ENCODE measurements at places on chromosomes 5 and 9.

- H3K27me3 ChIP-seq, result no peaks in the 10 kb centered on the region
- H3K36me3 ChIP-seq, result peaks cover 2% of the 10 kb centered on the region
- H3K4me1 ChIP-seq, result peaks cover 30% of the 10 kb centered on the region
Measured at GRCh38 chr9:127903557-127904475, 4.4 kb upstream of the ST6GALNAC6 start.

GRCh38 chr5:82354543-82354942 lies 76.4 kb upstream of the RPS23 start:
- H3K36me3 ChIP-seq, result no peaks in the 10 kb centered on the region
- H3K4me3 ChIP-seq, result no peak overlapping the region
- no peaks in the 10 kb centered on the region for H3K27me3 ChIP-seq
- H3K4me1 ChIP-seq, result peaks cover 13% of the 10 kb centered on the region
- H3K27ac ChIP-seq, result no peak overlapping the region

- H3K36me3 ChIP-seq, result no peaks in the 10 kb centered on the region
- no peak overlapping the region for H3K4me3 ChIP-seq
- H3K27me3 ChIP-seq, result no peaks in the 10 kb centered on the region
- H3K4me1 ChIP-seq, result no peaks in the 10 kb centered on the region
- peak; percentile 31 for DNase-seq
Measured at GRCh38 chr5:119288379-119289033, 67.3 kb upstream of the TNFAIP8 start.

DNA sequence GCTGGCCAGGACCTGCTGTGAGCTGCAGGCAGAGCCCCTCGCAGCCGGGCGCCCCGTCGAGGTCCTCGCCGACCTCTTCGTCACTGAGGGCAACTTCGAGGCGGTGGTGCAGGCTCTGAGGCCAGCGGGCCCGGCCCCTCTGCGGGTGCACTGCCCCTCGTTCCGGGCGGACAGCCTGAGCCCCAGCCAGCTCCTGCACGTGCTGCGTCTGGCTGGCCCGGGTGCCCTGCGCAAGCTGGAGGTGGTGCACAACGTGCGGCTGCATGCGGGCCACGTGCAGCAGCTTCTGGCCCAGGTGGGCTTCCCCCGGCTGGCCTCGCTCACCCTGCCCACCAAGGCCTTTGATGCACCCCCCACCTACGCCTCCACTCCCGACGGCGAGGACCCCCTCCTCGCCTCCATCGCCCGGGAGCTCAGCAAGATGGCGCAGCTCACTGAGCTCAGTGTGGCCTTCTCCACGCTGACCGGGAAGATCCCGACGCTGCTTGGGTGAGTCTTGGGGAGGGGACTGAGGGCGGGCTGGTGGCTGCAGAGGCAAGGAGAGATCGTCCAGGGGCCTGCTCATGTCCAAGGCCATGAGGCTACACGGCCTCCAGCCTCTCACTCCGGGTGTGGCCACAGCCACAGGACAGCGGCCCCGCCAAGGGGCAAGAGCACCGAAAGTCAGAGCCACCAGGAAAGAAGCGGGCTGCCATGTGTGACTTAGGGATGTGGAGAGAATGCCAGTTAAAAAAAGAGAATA lies 825 bp downstream of the LRRC14B start:
- H3K36me3 ChIP-seq, result no peaks in the 10 kb centered on the region
- H3K27me3 ChIP-seq, result peaks cover 4% of the 10 kb centered on the region
- no peak overlapping the region for H3K27ac ChIP-seq

- no peak for DNase-seq
- H3K4me3 ChIP-seq, result no peak overlapping the region
- H3K27me3 ChIP-seq, result no peaks in the 10 kb centered on the region
- no peaks in the 10 kb centered on the region for H3K36me3 ChIP-seq
- H3K27ac ChIP-seq, result no peak overlapping the region
Measured at GRCh38 chr9:89866701-89867100, 261.9 kb downstream of the GADD45G start.

- no peak for DNase-seq
- H3K4me1 ChIP-seq, result no peaks in the 10 kb centered on the region
- H3K4me3 ChIP-seq, result no peak overlapping the region
- no peak overlapping the region for H3K27ac ChIP-seq
- H3K27me3 ChIP-seq, result peaks cover 7% of the 10 kb centered on the region
Measured at GRCh38 chr9:129390541-129390940, 212.5 kb upstream of the IER5L start.

DNA sequence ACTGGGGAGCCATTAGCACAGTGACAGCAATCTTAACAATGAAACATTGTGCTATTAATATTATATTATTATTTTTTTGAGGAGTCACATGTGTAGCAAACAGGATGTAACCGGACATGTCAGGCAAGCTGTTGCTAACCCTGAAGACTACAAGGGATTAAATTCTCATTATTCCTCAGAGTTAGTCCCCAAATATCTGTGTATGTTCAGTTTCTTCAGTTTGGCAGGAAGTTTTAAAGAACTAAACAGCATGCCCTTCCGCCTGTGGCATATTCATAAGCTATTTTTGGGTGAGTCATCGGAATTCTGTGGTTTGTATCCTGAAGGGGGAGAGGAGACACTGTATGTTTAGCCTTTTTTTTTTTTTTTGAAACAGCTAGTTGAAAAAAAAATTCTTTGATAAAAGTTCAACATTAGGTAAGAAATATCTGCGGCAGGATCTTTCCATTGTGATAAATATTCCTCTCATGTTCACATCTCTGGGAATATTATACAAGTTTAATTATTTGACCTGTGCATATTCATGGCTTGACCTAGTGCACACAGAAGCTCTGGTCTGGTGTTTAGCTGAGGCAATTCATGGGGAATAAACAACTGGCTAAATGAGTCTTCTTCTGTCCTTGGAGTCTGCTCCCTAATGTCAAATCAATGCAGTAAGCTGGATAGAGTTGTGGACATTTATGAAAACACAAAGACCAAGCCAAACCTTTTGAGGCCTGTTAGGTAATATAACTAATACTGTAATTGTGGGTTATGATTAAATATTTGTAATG lies 202.7 kb upstream of the CDKN2B start:
- H3K27ac ChIP-seq, result peak overlapping the region; percentile 49
- DNase-seq, result peak; percentile 92
- H3K4me1 ChIP-seq, result peaks cover 14% of the 10 kb centered on the region
- no peaks in the 10 kb centered on the region for H3K27me3 ChIP-seq

GRCh38 chr5:27594141-27594540 lies 555.8 kb upstream of the CDH9 start:
- no peak for DNase-seq
- no peak overlapping the region for H3K4me3 ChIP-seq
- no peak overlapping the region for H3K27ac ChIP-seq
- no peaks in the 10 kb centered on the region for H3K36me3 ChIP-seq

DNA sequence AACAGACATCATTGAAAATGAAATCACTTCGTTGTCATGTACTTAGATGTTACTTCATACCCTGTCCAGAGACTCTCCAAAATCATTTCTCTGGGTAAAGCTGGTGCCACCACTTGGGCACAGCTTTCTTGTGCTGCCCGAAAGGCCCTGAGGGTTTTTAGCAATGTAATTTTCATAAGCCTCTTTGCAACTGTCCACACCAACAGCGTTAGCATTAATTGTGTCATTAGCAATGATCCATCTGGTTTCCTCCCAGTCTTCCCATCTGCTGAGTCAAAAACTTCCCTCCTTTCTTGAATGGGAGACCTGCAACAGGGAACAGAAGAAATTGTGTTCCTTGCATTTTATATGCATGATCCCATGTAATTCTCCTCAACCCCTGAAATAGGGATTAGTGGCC lies 8.6 kb upstream of the MSX2 start:
- no peaks in the 10 kb centered on the region for H3K36me3 ChIP-seq
- peaks cover 12% of the 10 kb centered on the region for H3K27me3 ChIP-seq
- no peak overlapping the region for H3K4me3 ChIP-seq
- H3K4me1 ChIP-seq, result no peaks in the 10 kb centered on the region

- peaks cover 3% of the 10 kb centered on the region for H3K4me1 ChIP-seq
- peaks cover 2% of the 10 kb centered on the region for H3K36me3 ChIP-seq
- no peak overlapping the region for H3K27ac ChIP-seq
- no peak overlapping the region for H3K4me3 ChIP-seq
- no peaks in the 10 kb centered on the region for H3K27me3 ChIP-seq
Measured at GRCh38 chr5:172002840-172003512, 3.5 kb downstream of the FBXW11 start.

DNA sequence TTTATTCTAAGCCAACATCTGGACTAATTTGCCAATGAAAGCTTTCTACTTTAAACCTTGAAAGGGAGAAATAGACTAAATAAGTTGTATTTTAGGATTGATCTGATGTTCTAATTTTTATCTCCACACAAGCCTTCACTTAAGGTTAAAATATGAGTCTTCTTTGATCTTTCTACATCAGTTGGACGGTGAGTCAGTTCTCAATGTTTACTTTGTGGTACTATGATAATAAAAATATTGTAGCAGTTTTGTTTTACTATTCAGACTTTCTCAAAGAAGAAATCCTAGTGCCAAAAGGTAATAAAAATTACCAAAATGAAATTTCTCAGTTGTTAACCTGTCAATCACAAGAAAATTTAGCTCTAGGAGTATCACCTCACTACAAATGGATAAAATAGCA lies 203.5 kb upstream of the RGMB start:
- H3K27me3 ChIP-seq, result no peaks in the 10 kb centered on the region
- H3K27ac ChIP-seq, result no peak overlapping the region
- H3K4me3 ChIP-seq, result no peak overlapping the region
- H3K36me3 ChIP-seq, result no peaks in the 10 kb centered on the region
- peaks cover 11% of the 10 kb centered on the region for H3K4me1 ChIP-seq
- DNase-seq, result peak; percentile 68

DNA sequence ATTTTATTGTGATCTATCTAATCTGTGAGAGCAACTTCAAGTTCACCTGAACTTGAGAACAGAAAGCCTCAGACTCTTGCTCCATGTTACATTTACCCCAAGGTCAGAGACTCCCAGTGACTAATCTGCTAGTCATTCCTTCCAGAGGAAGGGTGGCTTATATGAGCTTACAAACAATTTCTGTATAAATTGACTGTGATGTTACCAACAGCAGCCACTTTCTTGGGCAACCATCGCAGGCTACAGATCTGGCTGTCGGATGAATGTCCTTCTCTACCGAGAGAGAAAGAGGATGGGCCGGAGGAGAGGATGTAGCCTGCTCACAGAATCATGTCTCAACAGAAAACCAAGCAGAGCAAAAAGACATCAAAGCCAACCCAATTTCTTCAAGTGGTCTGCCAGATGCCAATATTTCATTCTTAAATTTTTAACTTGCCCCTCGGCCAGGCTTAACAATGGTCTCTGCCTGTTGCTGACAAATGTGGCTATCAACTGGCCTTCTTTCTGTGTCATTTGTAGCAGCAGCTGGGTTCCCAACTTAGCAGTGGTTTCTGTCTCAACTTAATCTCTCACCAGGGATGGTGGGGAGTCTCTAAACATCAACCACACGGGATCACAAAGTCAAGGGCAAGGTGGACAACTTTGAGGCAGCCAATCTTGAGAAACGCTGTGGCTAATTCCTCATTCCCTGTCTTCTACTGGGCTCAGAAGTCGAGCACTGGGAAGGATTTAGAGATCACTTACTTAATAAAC lies 81.3 kb downstream of the RAPGEF1 start:
- H3K4me1 ChIP-seq, result peaks cover 11% of the 10 kb centered on the region
- no peaks in the 10 kb centered on the region for H3K36me3 ChIP-seq
- DNase-seq, result peak; percentile 96
- no peaks in the 10 kb centered on the region for H3K27me3 ChIP-seq
- peak overlapping the region; percentile 90 for H3K27ac ChIP-seq

DNA sequence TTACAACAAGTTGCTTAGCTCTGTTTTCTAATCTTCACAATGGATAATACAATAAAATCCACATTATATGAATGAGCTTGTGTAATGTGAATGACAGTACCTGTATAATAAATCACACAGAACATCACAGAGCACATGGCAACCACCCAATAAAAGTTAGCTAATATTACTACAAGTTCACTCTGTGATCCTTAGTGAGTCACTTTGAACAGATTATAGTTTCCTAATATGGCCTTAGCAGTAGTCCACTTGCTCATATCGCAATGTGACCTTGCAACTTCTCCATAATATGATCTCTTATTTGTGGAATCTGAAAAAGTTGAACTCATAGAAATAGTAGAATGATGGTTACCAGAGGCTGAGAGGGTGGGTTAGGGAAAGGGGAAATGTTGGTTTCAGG lies 361.3 kb downstream of the PTPRD start:
- no peaks in the 10 kb centered on the region for H3K27me3 ChIP-seq
- H3K27ac ChIP-seq, result no peak overlapping the region
- no peak overlapping the region for H3K4me3 ChIP-seq
- DNase-seq, result peak; percentile 56
- no peaks in the 10 kb centered on the region for H3K4me1 ChIP-seq

- H3K27ac ChIP-seq, result no peak overlapping the region
- no peaks in the 10 kb centered on the region for H3K36me3 ChIP-seq
- peaks cover 3% of the 10 kb centered on the region for H3K4me1 ChIP-seq
- no peak for DNase-seq
- peaks cover 5% of the 10 kb centered on the region for H3K27me3 ChIP-seq
Measured at GRCh38 chr5:31941151-31941755, 232.9 kb downstream of the GOLPH3 start.
